A549 treated with Hydrocortisone at 1 μM for 4 hours (cell line): ENCODE measurements at places on chromosomes 6 and 20. TPM values are rescaled to one million over a fixed set of nuclear protein-coding genes. Genes with fewer than 3 reads are reported as not detected.

EBF4 gene
- total RNA-seq, result 2.2 to 5.1 TPM (median 2.7 TPM) in 5 replicates

BPI gene
- total RNA-seq, result not detected in 5 replicates

BANF2 gene
- total RNA-seq, result not detected in 5 replicates

SPEF1 gene
- 1.3 to 2.3 TPM (median 1.9 TPM) in 5 replicates for total RNA-seq

DLL1 gene
- total RNA-seq, result 0.10 to 0.33 TPM (median 0.16 TPM) in 5 replicates

BHLHE23 gene
- total RNA-seq, result not detected in 5 replicates

ROMO1 gene
- 292 to 433 TPM (median 370 TPM) in 5 replicates for total RNA-seq

CST5 gene
- total RNA-seq, result not detected in 5 replicates

PKHD1 gene
- total RNA-seq, result not detected in 5 replicates

MOG gene
- total RNA-seq, result not detected in 5 replicates
